ENCODE measurements at places on chromosomes 1 and 21.
A peak's percentile ranks its signal among the peaks of the same experiment; 100 is the strongest.

- DNase-seq = peak; percentile 9
These were observed 87.9 kb upstream of the LYST start for GRCh38 chr1:235954306-235955283.

DNA sequence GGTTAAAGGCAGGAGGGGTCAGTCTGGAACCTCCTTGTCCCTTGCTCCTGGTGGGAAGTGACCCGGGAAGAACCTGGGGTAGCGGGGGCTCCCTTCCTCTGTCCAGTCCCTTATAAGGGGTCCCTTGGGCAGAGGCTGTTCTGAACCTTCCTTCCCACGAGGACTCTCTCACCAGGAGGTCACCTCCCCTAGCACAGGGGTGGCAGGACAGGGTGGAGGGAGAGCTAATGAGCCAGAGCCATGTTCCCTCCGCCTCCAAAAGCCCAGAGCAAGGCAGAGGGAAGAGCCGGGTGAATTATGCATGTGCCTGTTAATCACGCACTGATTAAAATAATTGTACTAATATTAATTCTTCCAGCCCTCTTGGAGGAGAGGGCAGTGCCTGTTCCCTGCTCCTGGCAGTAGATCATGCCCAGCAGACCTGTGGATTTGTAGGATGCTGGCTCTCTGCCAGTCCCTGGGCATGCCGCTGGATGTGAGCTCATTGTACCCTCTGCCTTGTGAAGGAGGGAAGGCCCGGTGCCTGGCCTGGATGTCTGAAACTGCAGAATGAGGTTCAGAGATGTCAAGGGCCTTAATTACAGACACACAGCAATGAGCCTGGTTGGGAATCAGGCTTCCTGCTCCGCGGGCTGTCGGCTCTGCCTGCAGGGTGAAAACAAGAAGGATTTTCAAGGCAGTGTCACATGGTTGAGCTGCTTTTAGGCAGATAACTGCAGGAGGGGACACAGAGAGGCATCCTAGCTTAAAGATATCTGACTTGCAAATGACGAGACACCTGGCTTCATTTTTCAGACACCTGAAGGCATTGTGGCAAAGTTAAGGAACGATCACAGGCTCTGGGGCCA lies 68.2 kb downstream of the IGSF21 start:
- DNase-seq = no peak

DNA sequence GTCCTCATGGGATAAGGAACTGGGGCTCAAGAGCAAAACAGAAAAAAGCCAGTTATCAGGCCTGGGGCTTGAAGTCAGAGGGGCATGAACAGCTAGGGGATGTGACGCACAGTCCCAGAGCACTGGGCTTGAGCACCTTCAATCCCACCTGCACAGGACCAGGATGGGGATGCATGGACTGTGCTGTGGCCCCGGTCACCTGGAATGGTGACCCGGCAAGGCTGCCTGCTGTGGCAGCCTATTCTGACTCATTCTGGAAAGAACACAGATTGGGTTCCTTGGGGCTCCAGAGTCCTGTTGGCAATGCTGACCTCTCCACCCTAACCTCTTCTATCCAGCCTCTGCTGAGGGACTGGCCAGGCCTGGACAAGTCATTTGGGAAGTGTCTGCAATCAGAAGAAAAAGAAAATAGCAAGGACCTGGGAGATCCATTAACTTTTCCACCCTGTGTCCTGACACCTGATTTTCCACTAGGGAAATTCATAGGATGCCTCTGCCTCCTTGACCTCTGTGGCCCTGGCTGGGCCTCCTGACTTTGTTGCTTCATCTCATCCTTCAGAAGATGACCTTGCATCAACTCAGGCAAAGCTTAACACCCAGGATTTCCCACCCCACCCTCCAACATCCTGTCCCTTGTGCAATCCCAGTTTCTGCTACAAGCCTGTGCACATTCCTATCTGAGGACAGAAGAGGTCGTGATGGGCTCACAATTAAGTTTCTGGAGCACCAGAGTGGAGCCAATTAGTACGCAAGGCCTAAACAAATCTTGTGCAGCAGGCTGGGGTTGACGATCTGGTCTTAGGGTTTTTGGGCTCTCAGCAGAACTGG lies 17.9 kb upstream of the FMOD start:
- no peak for DNase-seq

GRCh38 chr1:219126377-219126776 lies 47.3 kb upstream of the LYPLAL1 start:
- DNase-seq = no peak

GRCh38 chr1:108636876-108637275 lies 24.0 kb downstream of the HENMT1 start:
- DNase-seq = no peak

DNA sequence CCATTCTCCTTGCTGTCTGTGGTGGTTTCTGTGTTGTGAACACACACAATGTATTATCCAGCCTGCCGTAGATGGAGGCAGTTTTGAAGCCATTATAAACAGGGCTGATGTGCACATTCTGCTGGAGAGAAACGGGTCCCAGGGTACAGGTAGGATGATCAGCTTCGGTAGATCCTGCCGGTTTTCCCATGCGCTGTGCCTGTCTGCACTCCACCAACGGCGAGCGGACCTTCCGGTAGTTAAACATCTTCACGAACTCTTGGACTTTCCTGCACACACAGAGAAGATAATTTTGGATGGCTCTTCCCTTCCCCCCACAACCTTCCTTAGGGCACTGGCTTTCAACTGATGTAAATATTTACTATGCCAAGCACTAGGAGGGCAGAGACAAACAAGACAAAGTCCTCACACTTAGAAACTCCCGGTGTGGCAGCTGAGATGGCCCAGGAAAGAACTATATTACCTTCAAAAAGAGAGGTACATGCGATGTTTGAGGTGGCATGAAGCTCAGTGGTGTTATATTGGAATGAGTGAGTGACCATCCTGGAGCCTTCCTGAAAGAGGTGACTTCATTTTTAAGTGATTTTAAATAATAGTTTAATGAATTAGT lies 41.7 kb downstream of the ALPL start:
- no peak for DNase-seq

DNA sequence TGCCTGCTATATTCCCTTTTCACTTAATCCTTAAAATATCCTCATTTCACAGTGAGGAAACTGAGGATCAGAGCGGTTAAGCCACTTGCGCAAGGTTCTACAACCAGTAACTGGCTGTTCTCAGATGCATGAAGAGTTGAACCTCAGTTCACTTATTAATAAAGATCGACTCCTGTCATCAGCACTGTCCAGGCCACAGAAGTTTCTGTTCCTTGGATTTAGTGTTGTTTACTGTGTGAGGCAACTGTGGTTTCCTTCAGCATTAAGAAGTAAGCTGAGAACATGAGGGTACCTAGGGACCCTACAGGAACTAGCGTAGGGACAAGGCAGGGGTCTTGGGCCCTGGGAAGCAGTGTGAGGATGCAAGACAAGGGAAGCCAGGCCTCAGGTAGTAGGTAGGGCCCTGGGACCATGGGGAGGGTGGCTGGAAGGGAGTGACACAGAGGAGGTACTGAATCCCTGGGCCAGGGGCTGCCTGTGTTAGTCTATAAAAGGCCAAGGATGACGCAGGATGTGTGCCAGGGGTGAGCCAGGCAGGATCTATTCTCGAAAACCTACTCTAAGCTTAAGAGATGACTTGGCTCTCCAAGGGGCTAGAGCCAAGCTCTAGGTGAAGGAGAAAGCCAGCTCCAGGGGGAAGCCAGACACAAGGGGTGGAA lies 181.2 kb upstream of the CSF3R start:
- no peak for DNase-seq

DNA sequence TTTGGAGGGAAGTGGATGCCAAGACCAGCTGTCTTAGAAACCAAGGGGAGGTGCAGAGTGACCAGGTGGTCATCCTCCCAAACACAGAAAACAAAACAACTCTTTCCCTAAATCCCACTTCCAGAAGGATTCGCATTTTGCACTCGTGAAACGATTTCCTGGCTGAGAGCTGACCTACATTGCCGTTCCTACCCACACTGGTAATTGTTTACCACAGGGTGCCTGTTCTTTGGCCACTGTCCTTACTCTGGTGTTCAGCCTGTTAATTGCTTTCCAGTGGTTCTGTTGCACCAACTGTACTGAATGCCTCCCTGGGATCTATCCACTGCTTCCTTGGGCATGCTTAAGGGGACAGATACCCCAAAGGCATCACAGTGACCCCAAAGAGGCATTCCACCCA lies 23.2 kb upstream of the PLA2G2C start:
- no peak for DNase-seq

DNA sequence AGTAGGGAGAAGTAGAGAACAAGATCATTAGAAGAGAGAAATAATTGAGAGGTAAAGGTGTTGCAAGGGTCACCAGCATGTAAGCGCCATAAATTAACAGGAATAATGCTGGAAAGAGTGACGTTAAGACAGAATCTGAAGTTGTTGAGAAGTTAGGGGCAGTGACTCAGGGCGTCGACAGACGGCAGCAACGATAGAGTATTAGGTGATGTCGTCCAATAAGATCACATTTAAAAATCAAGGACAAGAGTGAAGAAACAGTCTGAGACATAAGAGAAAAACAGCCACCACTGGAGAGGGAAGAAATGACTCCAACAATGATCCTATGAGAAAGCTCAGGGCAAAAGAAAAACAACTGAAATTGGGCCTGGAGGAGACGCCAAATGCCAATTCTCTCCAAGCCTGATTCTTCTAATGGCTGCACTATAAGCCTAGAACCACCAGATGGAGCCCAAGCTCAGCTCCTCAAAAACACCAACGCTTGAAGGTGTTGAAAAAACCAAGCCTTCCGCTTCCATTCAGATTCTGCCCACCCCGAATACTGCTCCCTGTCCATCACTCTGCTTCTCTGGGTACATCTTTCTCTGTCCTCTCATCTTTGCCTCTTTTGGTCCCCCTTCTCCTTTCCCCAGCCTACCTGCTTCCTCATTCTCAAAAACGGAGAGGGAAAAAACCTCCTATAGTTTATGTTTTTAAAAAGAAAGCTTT lies 70.0 kb downstream of the LUZP1 start:
- DNase-seq = peak; percentile 29

DNA sequence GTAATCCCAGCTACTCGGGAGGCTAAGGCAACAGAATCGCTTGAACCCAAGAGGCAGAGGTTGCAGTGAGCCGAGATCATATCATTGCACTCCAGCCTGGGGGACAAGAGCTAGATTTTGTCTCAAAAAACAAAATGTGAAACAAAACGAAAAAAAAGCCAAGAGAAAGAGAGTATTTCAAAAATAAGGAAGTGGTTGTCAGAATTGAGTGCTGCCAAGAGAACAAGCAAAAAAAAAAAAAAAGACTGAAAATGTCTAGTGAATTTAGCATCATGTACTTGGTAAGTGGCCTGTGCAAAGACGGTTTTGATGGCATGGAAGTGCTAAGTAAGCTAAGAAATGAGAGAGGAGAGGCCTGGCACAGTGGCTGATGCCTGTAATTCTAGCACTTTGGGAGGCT lies 14.3 kb downstream of the KPNA6 start:
- no peak for DNase-seq

DNA sequence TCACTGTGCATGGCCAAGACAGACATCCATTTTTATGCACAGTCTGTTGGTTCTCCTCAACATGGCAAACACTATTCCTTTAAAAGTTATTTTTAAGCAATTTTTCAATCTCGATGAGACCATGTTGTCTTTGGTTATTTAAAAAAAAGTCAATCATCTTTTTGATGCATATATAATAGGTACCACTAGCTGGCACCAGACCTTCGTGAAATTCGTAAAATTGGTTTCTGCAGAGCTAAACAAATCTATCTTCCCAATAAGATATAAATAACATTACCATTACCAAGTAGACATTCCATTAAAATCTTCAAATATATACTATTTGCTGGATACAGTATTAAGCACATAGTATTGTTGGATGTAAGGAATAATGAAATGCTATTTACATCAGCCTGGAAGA lies 220.0 kb upstream of the GREM2 start:
- no peak for DNase-seq

GRCh38 chr1:222547944-222548671 lies at the start of gene HHIPL2:
Gene HHIPL2, minus strand, starts transcription at chr1:222548104. Its CDS starts 60 bp downstream, at chr1:222548044.
- DNase-seq = no peak

- DNase-seq = no peak
These were observed 13.8 kb downstream of the LEPR start for GRCh38 chr1:65434255-65434654.

GRCh38 chr21:30207252-30207579 lies 8.7 kb downstream of the CLDN8 start:
- DNase-seq = no peak

DNA sequence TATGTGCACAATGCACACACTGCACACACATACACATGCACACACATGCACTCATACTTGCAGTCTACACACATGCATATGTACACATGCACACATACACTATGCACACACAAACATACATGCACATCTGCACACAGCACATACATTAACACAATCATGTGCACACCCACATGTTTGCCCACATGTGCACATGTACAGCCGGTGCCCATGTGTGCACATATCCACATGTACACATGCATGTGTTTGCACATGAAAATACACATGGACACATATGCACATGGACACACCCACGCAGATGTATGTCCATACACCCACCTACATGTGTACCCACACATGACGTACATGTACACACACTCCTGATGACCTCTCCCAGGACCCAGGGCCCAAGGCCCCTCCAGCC lies 105.1 kb upstream of the ACTRT2 start:
- DNase-seq = no peak

DNA sequence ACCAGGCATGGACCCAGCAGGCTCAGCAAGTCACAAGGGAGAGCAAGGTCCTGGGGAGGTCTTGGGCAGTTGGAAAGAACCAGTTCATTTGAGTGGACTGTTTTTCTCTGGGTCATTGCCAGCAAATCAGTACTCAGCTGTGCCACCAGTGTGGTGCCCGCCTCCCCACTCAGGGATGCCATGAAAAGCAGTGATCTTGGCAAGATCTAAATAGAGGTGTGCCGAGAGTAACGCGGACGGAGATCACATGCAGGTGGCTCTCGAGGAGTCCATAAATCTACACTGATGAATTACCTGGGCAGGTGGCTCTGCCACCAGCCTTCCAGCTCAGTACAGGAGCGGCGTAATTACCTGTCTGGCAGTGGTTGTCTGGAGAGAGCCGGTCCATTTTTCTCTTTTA lies 642.2 kb downstream of the PTPRU start:
- DNase-seq = no peak

GRCh38 chr1:200252531-200252930 lies 157.3 kb downstream of the ZNF281 start:
- DNase-seq = no peak

- DNase-seq = no peak
These were observed 28.0 kb downstream of the MACO1 start for GRCh38 chr1:25458541-25459298.

- DNase-seq = no peak
These were observed 132.1 kb upstream of the PRMT6 start for GRCh38 chr1:106924360-106924759.

DNA sequence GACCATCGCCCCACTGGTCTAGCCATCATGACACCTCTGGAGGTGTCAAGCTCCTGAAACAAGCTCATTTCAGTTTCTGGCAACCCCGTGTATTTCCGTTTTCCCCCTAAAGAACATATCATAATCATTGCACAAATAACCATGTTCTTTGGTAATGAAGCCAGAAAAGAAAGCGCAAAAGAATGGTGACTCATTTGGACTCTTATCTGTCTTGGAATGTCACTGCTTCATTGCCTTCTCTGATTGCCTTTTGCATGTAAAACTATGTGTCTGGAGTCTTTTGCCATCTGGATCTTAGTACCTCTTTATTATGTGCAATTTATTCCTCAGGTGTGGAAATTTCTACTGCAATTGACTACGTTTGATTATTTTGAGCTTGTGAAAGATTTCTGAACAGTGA lies 110.5 kb downstream of the COLGALT2 start:
- DNase-seq = no peak
